ENCODE measurements at places on chromosomes 2 and 18.

GRCh38 chr2:195407783-195408182 lies 249.2 kb upstream of the SLC39A10 start:
- DNase-seq: no peak

- DNase-seq: no peak
Observed at GRCh38 chr2:179435566-179435965, 170.9 kb upstream of the SESTD1 start.

GRCh38 chr2:182445391-182445965 lies 18.6 kb upstream of the PDE1A start:
- DNase-seq: no peak

DNA sequence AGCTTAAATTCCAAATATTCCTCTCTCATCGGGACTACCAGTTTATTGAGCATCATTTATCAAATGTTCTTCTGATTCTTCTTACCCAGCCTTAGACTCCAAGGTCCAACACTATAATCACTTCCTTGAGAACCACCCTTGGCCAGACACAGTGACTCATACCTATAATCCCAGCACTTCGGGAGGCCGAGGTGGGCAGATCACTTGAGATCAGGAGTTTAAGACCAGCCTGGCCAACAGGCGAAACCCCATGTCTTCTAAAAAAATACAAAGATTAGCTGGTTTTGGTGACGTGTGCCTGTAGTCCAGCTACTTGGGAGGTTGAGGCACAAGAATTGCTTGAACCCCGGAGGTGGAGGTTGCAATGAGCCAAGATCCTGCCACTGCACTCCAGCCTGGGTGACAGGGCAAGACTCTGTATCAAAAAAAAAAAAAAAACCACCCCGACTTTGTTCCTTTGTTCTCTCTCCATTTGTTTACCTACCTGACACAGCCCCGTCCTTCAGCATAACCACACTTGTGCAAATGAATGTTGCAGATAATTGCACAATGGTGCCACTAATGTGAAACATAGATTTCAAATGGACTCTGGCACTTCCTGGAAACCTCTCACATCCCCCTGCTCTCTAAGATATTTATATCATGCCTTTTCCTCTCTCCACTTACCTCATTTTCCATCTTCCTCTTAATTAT lies 38.9 kb upstream of the LPIN2 start:
- DNase-seq: no peak

DNA sequence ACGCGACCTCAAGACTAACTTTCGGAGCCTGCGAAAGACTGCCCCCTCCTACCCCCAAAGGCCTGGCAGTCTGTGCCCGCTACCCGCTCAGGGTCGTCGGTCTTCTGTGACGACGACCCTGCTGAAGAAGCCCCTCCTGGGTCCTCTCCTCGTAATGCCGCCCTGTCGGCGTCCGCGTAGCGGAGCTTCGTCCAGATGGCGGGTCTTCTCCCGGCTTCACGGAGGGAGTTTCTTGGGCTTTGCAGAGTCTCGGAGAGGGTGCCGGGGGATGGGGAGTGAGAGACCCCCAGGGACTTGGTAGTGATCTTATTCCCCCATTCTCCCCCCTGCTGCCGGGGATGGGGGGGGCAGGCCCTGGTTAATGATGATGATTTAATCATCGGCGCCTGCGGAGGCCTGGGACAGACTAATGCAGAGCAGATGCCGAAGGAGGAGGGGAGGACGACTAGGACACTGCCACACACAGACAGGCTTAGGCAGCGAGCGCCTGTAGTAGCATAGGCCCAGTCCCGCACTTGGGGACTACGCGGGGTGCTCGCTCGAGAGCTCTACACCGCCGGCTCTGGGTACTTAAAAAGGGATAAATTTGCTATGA lies 528 bp upstream of the PCGF1 start:
- DNase-seq: peak; percentile 91

DNA sequence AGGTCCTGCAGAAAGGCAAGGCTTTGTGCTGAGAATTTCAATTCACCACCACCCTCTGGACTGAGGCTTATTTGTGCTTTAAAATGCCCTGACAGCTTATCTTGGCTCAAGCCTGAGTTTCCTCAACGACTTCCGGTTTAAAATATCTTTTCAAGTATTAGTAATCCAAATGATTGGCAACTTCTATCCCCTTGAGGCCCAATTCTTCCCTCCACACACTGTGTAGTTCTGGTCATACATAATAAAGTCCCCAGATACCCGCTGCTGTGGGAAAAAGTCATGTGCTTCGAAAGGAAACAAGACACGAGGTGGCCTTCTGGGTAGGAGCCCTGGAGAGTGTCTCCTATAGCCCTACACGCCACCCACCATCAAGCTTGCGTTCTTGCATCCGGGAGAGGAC lies 393.4 kb downstream of the ALK start:
- no peak for DNase-seq

DNA sequence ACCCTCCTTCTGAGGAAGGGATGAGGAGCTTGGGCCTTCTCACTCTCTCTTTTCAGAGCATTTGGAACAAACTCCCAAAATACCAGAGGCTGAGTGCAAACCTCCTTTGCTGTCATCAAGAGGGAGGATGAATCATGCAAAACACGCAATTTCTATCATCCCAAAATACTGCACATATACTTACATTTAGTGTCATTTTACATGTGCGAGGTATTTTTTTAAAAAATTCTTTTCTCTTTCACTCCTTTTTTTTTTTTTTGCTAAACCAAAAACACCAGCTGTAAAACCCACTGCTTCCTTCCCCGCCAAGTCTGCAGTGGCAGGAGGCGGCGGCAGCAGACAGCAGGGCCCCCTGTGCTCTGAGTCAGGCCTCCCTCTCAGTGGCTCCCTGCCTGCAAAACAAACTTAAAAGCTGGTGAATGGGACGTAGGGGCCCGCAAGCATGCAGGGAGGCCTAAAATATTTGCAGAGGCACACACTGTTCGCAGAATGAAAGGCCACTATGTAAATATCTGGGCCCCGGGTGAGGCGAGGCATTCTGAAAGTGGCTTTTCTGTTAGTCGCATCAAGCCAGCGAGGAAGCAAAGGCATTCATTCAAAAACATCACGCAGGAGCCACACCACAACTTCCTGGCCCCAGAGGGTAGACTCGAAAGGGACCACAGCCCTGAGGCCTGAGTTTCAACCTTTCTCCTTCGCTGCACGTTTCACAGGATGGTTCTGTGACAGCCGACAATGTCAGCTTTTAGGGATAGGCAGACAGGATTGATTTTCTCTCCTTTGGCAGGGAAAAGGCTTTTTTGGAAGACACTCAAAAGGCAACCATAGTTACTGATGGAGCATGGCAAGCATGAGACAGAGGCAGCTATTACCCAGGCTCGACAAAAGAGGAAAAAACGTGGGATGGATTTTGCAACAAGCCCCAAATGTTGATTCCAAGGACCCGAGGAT lies 73.4 kb downstream of the ACTR2 start:
- no peak for DNase-seq

GRCh38 chr2:105669384-105669891 lies 75.3 kb upstream of the NCK2 start:
- DNase-seq: no peak

- DNase-seq: no peak
Observed at GRCh38 chr2:14790041-14790640, 157.6 kb downstream of the LRATD1 start.

DNA sequence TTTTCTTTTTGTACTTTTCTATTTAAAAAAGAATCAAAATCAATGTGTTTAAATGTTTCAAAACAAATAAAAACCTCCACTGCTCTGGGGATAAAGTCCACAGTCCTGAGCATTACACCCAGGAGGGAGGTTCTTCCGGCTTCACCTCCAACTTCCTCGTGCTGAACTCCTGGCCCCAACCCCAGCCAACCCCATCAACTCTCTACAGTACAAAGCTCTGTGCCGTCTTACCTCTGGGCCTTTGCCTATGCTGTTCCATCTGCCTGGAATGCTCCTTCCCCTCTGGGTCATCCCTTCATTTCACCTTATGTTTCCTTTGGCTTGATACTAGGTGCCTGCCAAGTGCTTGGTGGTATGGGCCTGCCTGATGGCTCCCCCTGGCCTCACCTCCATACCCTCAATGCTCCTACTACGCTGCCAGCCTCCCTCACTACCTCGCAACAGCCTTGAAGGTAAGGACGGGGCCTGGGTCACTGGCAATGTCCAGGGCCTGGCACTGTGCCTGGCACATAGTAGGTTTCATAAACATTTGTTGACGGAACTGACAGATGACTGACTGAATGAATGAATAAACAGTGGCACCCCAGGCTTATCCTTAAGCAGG lies 28.8 kb downstream of the SDC1 start:
- DNase-seq: no peak

GRCh38 chr18:25935356-25935755 lies 155.1 kb downstream of the SS18 start:
- DNase-seq: no peak

DNA sequence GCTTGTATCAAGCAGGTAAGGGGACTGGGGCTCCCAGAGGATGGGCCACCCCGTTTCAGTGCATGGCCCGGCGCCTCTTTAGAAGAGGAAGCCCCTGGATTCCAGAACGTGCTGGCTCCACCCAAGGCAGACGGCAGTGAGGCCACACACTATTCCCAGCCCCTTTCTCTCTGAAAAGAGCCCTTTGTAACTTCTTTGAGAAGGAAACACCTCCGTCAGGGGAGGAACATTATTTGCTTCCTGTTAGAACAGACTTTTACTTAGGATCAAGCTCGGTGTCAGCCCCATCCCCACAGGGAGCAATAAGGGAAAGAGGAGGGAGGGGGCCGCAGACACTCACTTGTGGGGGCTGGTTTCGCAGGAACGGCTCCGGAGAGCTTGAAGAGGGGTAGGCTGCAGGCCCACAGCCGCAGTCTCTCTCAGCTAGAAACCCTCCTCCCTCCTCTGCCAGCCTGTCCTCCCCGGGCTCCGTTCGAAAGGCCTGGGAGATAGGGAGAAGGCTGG lies 49.6 kb upstream of the RMDN2 start:
- no peak for DNase-seq

DNA sequence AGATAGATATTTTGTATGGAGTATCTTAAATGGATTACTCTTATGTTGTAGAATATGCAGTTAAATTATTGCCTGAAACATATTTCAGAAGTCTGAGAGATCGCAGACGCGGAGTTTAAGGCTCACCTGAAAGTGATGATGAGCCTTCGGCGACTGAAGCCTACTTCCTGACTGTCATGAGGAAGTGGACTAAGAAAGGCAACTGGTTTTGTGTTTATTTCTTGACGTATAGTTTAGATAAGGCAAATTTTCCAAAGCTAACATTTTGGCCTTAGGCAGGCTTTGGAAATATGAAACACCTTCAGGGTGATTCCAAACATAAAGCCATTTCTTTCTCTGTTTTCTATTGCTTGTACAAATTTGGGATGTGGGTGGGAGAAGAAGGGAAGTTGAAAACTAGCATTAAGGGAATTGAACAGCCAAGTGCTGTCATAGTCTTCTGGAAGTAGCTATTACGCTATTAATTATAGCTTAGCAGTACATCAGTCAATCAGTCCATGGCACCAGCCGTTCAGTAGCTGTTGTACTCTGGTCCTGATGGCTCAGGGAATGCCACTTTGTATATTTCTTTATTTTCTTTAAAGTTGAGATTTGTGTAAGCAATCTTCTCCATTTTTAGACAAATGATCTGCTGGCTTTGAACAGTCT lies 1.5 kb downstream of the GRHL1 start:
- no peak for DNase-seq

DNA sequence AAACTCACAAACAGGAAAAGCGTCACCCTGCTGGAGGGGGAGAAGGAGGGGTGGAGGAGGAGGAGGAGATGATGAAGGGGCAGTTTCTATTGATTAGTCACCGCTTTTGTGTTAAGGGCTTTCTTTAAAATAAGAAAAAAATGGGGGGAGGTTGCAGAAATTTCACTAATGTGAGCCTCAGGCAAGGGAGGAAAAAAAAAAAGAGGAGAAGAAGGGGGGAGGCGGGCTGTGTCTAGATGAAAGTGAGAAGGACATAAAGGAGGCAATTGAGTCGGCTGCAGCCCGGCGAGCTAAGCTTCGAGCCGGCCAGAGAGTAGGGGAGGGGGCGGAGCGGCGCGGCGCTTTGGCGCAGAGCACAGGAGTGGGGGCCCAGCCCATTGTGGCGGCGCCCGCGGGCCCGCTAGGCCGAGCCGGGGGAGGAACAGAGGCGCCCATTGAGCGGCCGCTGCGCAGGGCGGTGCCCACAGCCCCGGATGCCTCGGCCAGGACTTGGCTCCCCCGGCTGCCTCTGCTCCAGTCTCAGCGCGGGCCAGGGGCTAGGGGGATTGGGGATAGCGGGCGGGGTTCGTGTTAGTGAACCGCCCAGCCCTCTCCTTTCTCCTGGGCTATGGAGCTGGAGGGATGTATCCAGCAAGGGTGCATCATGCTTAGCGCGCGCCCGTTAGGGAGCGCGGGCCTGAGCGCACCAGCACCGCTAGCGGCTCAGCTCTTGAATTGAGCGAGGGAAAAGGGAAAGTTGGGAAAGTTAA lies 7.9 kb downstream of the PAX3 start:
- DNase-seq: no peak

DNA sequence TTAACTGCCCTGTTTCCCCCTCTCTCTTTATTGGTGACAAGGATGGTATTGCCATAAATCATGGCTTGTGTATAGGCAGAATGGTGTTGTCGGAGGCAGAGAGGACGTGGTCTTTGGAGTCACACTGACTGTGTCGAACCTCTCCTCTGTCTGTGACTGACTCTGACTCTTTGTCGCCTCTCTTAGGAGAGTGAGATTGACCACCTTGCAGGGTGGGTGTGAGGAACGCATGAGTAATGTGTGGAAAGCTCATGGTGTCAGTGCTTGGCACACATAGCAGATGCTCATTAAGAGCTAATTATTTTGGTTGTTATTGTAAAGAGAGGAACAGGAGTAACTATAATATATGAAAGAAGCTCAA lies 145.6 kb downstream of the TTC27 start:
- no peak for DNase-seq

GRCh38 chr2:101960819-101961337 lies 30.9 kb upstream of the IL1R2 start:
- DNase-seq: no peak

- no peak for DNase-seq
Observed at GRCh38 chr18:48962252-48962993, 11.7 kb upstream of the SMAD7 start.

GRCh38 chr2:96256611-96257113 lies 9.1 kb downstream of the TMEM127 start:
- no peak for DNase-seq

DNA sequence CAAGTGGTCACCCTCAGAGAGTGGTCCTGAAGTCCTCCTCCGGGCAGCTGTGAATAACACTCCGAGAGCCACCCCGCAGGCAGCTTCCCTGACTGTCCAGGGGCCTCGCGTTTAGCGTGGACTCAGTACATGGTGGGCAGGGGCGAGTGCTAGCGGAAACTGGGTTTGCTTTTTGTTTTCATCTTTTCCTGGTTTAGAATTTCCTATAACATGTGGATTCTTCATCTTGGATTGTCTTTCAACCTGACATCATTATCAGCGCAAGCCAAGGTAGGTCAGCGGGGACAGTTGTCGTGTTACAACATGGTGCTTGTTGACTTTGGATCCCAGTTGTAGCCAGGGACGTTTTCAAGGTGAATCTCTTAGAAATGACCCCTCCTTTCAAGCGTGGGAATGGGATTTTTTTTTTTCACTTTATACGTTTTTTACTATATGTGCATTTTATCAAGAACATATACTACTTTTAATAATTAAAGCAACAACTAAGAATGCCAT lies 20.9 kb downstream of the RMC1 start:
- DNase-seq: no peak

All from BE2C (cell line).